ENCODE measurements at places on chromosomes 3 and 15.

DNA sequence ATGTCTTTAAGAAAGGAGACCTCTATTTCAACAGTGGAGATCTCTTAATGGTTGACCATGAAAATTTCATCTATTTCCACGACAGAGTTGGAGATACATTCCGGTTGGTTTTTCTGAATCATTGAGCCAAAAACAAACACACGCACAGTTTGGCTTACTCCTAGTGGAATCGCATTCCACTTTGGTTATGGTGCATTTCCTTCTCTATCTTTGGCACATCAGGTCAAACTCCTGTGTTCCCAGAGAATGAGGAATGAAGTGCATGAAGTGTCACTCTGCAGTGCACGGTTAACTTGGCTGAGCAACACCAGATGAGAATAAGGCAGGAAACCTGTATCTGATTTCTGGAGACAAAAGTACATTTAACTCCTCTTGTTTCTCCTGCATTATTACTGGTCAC, 38.5 kb downstream of the HDC start:
- no peak for DNase-seq

DNA sequence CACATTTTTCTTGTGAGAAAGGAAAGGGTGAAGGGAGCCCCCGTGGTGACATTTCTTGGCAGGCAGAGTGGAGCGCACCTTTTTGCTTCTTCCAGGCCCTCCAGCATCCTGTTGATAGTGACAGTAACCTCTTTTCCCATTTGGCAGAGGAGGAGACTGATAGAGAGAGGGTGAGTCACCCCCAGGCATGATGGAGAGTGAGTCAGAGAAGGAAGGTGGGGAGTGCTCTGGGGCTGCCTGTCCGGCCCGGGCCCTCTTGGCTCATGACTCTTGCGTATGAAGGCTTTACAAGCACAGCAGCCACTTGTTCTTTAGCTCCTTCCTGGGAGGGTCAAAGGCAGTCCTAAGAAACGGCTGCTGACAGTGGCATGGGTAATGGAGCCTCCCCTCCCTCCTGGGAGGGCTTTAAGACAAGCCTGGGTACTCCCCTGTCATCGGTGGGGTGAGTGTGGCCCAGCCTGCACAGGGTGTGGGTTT, 16.0 kb downstream of the ANKRD63 start:
- no peak for DNase-seq

DNA sequence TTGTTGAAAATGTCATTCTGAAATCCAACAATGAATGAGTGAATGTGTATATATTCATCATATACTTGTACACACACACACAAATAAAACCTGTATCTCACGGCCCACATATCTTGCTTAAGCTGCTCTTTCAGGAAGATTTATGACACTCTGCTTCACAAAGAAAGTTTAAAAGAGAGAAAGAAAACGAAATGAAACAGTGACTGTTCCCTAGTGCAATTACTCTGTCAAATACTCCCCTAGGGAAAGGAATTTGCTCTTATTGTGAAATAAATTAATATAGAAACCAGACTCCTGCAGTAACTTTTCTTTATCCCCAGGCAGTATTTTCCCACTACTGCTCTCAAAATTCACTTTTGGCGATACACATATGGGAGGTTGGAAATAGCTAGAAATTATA, 329.1 kb downstream of the VPS13C start:
- no peak for DNase-seq

- no peak for DNase-seq
Measured at GRCh38 chr3:42535981-42536784, 33.7 kb downstream of the VIPR1 start.

DNA sequence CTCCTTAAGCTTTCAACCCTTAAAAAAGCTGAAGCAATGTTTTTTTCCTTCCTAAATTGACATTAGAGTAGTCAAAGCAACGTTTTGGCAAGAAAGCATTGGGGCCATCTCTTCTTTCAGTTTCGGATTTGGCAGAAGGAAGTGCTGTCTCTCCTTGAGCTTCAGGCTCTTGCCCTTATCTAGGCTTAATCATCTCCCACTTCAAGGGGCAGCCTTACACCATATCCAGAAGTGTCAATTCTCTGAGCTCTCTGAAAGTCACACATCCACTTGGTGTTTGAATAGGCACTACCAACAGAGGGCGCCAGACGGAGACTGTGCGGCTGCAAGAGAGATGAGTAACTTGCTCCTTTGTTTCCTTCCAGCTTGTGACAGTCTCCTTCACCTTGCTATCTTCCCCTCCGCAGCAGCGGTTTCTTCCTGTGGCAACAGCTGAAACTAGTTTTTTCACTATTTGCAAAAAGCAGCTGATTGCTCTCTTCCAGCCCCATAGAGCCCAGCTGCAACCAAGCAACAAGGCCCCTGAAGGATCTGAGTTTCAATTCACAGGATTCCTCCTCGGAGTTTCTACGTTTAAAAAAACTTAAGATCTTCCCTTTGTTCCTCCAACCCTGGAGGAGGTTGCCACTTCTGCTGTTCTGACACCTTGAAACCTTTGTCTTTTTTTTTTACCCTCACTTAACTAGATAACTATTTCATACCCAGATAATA, 147.0 kb upstream of the SLCO3A1 start:
- DNase-seq = peak; percentile 55

GRCh38 chr3:52874864-52875587, 22.3 kb downstream of the STIMATE start:
- DNase-seq = no peak

DNA sequence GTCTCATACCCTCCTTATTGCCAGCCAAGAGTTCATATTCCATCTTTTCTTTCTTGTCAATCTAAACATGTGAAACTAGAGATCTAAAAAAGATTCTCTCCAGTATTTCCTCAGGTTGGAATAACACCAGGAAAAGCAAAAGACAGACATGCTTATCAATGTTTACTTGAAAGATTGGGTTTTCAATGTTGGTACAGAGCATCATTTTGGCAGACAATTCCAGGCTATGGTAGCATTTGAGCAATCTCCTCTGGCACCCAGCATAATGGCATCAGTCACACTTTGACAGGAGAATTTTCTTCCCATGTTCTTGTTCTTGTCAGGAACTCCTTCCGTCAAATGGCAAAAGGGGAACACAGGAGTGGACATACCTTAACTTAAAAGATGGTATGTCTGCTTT, 61.0 kb upstream of the RARB start:
- DNase-seq = no peak

- DNase-seq = no peak
Measured at GRCh38 chr15:45948181-45948621, 313.4 kb downstream of the SQOR start.

DNA sequence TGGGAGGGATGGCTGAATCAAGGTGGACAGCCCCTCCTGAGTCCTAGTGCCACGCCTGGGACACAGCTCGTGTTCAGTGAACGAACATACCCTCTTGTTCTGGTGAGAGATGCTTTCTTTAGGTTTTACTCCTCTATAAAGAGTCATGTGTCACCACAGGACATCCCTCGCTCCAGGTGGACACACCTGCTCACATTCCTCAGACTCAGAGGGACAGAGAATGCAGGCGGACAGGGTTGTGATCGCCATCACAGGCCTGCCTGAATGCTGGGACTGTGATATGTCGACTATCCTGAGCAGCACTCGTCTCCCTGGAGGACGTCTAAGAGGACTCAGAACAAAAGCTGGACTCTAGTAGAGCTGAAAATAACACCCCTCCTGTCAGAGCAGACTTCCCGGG, 96.4 kb upstream of the SNRPA1 start:
- no peak for DNase-seq

DNA sequence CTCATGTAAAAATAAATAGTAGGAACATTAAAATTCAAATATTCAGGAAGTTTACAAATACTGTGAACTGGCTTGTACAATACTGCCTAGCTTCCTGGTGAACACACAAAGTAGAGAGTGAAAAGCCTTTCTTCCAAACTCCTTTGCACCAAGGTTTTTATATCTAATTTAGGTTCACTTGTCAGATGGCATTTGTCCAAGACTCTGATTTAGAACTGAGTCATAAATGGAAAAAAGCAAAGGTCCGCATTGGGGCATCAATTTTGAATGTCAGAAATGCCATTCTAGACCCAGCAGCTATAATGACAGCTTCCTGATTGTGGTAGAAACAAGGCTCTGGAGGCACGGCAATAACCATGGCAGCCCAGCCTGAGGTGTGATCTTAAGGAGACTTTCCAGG, 160.7 kb downstream of the PDE8A start:
- DNase-seq = no peak

DNA sequence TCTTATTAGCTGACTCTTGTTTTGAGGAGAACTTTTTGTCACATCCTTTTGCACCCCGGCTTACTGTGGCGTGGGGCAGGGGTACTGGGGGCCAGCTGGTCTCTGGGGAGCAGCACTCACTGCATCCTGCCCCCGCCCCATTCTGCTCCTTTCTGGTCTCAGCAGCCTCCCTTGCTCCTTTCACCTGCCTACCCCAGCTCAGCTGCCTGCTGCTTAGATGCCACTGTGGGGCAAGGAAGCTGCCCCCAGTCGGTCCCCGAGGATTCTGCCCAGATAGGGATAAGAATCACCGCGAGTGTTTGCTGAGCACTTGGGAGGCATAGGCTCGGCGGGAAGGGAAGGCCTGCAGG, 32.0 kb downstream of the APBA2 start:
- no peak for DNase-seq

DNA sequence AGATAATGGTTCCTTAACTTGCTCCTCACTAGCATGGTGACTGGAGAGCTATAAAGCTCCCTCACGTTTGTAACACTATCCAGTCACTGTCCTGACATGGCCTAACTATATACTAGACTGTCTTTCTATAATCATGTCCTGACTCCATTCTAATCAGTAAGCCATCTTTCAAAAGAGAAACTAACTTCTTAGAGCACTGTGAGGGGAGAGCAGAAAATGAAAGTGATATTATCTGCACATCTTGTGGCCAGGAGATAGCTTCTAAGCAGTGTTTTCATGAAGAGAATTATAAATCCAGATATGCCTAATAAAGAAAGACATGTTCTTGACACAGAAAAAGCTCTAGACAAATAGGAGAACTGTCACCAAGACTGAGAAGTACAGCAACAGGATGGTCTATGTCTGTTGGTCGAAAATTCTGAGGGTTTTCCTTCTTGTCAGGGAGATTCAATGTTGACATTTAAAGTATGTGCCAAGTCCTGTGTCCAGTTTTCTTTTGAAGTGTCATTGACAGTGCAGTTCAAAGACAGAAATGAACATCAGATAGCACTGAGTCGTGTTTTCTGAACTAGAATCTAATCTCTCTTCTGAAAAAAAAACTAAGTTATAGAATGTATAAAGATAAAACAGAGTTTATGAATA, 230.6 kb upstream of the PEX5L start:
- DNase-seq = no peak
